ENCODE measurements at places on chromosomes 6 and 20.

DNA sequence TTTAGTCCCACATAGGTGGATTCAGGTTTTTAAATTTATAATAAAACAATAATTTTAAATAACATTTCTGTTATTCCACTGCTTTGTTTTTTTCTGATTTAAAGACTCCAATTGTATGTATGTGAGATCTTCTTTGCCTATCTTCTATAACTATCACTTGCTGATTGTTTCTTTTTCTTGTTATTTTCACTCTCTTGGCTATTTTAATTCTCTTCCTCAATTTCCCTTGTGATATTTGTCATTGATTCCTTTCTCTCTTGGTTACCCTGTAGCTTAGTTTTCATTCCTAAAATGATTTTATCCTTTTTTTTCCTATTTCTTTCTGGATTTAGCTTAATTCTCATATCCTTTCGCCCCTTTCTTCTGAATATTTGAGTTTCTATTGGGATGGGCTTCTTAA is 227.3 kb upstream of the TENT5A start:
- DNase-seq, result no peak

DNA sequence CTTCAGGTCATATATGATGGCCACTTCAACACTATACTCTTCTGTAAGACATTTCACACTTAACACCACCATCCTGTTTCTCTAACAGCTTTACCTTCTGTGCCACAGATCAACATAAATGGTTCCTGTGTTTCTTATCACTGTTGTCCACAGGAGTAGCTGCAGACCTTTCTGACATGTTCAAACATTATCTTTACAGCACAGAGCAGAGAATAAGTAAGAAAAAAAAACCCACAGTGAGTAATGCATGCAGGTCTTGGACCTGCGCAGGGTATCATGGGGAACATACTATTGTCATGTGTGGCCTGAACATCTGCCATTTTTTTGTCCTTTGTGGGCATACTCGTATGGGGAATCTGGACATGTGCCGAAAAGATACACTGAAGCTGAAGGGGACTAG is 161.9 kb downstream of the KIF16B start:
- no peak for DNase-seq

DNA sequence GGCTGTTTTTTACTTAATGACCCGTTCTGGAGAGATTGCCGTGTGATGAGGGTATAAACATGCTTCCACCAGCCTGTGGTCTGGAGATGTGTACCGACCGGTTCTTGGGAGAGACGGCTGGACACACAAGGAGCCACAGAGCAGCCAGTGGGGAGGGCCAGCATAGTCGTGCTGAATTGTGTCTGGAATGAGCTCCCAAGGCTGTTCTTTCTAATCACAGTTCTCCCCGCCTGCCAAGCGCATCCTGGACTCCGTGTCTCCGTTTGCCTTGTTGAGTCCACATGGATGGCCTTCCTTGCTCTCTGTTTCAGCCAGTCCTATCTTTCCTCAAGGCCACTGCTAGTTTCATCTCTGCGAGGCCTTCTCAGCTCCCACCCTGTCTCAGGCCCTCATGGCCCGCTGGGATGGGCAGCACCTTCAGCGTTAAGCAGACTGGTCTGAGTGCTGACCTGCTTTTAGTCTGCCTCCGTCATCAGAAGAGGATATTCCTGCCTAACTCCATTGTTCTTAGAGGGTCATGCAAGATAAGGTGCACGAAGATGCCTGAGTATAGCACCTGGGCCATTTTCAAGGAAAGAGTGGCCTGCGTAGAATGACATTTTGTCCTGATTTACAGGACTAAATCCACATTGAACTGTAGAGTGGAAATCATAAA is 20.6 kb downstream of the MANBAL start:
- DNase-seq, result no peak

DNA sequence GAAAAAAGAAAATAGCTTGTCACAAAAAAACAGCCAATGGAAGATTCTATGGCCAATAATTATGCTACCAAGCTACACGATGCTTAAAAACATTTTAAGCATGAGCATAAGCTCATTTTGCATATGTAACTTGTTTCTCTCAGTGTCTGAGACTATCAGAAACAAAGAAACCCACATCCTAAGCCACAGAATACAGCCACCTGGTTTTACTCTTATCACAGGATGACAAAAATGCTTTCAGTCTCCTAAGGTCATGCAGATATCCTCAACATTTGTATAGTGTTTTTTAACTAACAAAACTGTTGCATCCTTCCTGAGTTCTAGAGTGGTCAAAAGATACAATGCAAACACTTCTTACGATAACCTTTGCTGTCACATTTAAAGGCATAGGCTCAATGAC is 172.1 kb upstream of the RUNX2 start:
- DNase-seq, result peak; percentile 10

DNA sequence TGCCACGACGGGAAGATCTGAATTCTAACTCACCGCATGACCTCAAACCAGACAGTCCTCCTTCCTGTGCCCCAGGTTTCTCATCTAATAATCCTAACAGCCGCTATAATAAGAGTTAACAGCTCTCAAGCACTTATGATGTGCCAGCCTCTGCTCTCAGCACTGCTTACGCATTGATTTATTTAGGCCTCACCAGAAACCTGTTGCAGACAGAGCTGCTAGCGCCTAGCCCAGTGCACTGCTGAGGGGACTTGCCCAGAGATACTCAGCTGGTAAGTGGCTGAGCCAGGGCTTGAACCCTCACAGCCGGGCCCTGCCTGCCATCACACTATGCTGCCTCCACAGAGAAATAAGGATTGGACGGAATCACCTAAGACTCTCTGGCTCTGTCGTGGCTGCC is 37.7 kb downstream of the GRM4 start:
- DNase-seq, result no peak

GRCh38 chr6:17923401-17923863 is 64.0 kb downstream of the KIF13A start:
- no peak for DNase-seq

DNA sequence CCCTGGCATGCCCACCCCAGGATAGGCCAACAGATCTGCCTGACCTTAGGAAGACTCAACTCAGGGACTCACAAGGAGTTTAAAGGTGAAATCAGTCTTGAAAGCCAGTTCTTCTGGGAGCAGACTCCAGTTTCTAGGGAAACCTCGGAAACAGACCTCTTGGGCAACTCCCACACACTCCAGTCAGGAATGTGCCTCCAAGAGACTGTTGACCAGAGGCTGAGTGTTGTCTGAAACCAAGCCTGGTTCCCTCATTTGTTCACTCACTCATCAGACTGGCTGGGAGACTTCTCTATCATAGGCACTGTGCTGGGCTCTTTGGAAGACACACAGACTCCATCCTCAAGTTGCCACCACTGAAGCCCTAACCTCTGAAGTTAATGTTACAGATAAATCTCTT is 1.8 kb downstream of the TREM1 start:
- no peak for DNase-seq

GRCh38 chr20:32524829-32525501 is 60.2 kb downstream of the NOL4L start:
- no peak for DNase-seq
